Caudate nucleus (tissue), 63 donors: ENCODE measurements at places on chromosomes 4 and X.

DNA sequence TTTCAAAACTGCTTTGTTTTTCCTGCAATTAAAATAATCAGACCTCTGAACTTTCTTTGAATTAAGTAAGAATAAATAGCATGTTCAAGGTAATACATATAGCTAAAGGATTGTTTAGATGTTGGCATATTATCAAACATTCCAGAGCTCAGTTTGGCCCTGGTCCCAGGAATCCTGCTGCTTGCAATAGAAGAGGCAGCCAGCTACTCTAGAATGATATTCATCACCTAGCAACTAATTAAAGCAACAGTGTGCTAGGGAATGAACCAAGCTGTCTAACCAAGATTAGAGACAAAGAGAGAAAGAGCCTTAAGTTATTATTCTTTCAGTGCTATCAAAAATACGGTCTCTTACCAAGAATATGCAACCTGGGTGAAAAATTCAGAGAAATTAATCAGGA is 460.9 kb downstream of the GABRG1 start:
- no peak for DNase-seq

DNA sequence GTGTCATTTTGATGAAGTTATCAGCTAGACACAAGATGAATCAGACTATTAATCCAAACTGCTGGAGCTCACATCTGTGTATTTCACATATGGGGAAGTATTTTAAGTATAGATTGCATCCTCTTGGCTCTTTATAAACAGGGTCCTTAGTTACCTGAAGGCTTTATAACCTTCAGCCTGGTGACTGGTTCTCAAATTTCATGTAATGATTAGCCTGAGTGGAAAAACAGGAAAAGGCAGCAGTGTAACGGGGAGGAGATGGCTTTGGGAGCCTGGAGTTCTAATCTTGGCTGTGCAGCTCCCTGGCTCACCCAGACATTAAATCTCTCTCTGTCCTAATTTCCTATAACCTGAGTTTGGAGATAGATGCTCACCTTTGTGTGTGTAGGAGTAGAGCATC is 103.8 kb upstream of the HPF1 start:
- no peak for DNase-seq

GRCh38 chr4:79757600-79757999 is 315.4 kb downstream of the ANTXR2 start:
- no peak for DNase-seq

- DNase-seq, result no peak
Measured at GRCh38 chrX:131987252-131987651, 35.9 kb upstream of the STK26 start.
